ENCODE measurements at places on chromosomes 5 and 9.

DNA sequence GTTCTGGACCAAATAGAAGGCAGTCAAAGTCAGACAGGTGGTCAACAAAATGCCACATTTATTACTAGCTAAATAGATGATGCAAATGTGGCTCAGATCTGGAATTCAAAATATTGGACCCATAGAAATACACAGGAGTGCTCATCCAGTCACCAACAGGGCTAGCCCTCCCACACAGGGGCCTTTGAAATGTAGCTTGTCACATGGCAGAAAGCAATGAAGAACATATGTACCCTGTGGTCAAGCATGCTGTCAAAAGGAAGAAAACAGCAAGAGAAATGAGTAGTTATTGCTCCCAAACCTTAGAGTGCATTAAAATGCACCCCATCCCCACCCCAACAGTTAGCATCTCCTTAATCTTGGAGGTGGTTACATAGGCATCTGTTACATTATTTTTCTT lies 20.9 kb upstream of the CCDC112 start:
- no peak for DNase-seq

- no peak for DNase-seq
These were observed 11.2 kb downstream of the ACO1 start for GRCh38 chr9:32395510-32396216.

DNA sequence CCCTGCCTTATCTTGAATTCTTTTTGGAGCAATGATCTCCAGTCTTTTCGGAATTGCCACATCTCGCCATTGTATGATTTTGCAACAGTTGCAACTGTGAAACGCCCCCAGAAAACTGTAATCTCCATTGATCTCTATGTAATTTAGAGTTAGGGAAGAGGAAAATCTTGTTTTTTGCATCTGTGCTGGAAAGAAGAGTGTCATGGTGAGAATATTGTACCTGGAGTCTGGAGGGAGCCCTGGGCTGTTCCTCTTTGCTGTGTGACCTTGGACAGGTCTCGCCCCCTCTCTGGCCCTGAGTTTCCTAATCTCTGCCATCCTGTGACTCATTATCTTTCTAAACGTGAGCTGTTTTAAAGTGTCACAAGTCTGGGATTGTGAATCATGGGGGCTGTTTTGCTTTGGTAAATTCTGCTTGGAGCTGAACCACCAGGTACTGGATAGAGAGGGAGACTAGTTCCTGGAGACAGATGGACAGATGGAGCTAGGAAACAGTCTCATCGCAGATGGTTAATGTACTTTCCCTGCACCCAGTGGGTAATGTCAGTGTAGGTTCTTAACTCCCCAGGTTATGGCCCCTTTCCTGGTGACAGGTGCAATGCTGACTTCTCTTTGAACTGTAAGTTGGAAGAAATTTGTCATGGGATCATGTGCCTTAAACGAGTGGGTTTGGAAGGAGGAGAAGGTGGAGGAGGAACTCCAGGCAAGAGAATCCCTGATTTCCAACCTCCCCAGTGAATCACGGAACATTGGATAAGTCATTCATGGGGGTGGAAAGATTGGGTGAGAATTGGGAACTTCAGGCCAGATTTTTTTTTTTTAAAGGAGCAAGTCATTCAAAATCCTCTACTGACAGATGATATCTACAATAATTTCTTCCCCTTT lies 19.6 kb downstream of the PPARGC1B start:
- no peak for DNase-seq

- no peak for DNase-seq
These were observed 601.1 kb downstream of the TLR4 start for GRCh38 chr9:118305331-118305730.

GRCh38 chr5:38473008-38473407 lies 83.4 kb downstream of the LIFR start:
- no peak for DNase-seq
